Activated CD8-positive, alpha-beta memory T cell treated with anti-CD3 and anti-CD28 coated beads for 4 hours (primary cell): ENCODE measurements at places on chromosomes 13 and 19.

DNA sequence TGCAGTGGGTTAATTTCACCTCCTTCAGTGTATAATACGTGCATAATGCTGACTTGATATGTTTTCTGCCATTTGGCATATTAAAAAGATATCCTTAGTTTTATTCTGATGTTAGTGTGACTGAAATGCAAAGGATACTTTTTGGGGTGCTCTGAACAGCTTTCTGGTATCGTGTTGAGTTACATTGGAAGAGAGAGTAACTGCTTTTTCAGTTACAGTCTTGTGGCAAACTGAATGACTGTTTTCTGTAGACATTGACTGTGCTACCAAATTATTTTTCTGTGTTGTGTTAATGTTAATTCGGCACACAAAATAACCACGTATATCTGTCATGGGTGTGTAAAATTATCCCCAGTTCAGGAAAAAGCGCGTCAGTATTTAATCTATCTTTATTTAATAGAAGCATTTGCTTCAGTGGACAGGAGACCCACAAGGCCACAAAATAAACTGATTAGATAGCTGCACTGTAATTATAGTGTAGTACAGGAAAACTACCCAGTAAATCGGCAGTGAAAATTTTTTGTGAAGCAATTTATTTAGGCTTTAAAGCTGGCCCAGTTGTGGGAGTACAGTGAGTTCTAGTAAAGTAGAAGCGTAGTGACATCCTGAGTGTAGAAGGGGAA lies 2.5 kb downstream of the URI1 start:
- no peak for DNase-seq

DNA sequence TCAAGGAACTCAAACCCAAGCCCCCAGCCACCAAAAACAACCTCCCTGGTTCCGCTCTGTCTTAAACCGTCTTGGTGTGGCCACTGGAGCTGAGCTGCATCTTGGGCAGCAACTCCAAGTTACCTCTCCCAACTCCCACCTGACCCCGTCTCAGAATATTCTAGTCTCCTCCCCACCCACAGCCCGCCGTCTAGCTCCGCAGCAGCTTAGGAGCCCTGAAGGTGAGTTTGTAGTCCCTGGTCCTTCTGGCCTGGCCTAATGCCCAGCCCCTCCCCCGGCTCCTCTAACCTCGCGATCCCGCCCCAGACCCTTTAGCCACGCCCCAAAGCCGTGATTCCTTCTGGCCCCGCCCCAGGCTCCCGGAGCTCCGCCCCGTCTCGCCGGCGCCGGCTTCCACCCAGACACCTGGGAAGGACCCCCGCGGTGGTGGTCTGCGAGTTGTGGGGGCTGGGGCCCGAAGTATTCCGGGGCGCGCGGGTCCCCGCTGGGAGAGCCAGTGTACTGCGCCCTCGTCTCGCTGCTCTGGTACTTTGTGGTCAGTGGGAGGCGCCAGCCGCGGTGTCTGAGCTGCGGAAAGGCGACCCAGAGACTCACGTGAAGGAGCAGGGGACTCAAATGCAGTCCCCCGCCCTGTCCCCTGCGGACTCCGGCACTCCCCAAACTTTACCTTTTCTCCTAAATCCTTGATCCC lies 2.5 kb upstream of the LHB start:
- peak; percentile 31 for DNase-seq

DNA sequence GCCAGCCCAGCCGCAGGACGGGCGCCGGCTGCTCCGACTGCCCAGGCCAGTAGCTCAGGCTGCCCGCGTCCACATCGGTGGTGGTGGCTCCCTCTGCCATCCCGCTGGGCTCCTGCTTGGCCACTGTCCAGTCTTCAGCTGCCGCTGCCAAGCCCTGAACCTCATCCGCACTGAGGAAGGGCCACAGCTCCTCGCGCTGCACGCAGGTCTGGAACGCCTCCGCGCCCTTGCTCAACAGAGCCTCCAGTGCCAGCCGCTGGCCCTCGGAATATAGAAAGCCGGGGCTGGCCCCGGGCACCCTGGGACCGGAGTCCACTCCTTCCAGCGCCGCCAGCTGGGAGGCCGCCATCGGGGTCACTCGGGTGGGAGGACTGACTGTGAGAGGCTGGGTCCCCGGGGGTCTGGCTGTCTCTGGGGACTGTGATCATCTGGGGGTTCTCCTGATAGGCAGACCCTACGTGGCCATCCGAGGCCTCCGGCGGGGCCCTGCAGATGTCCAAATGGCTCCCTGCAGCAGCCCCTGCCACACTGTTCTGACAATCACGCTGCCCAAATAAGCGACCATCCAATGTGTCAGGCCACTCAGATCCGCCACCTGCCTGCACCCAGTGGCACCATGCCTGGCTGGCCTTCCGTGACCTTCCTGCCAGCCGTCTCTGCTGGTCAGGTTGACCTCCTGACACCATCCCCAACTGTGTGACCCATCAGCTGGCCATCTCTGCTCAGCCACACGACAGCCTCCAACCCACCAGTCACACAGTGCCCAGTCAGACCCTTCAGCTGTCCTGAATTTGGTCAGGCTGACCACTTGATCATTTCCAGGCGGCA lies 1.6 kb downstream of the FAM83E start:
- DNase-seq = no peak

GRCh38 chr13:70339738-70340137 lies 231.5 kb upstream of the KLHL1 start:
- DNase-seq = no peak

GRCh38 chr19:51690454-51691073 lies 2.6 kb upstream of the SPACA6 start:
- no peak for DNase-seq

- no peak for DNase-seq
Observed at GRCh38 chr13:59801107-59801880, 362.4 kb downstream of the DIAPH3 start.
